A549 treated with DMSO at 1 μM for 4 hours (cell line): ENCODE measurements at places on chromosomes 2 and 18. TPM values are rescaled to one million over a fixed set of nuclear protein-coding genes. Genes with fewer than 3 reads are reported as not detected.

KCNG2 gene
- total RNA-seq, result not detected in 5 replicates

NLRC4 gene
- total RNA-seq, result 0.05 TPM in 1 of 5 replicates, not detected in the others

CFAP65 gene
- total RNA-seq, result 0.09 to 0.19 TPM (median 0.15 TPM) in 5 replicates

RNF125 gene
- total RNA-seq, result 0.24 to 0.53 TPM (median 0.35 TPM) in 5 replicates

COL6A3 gene
- total RNA-seq, result 0.03 to 0.11 TPM (median 0.09 TPM) in 5 replicates

SNTG2 gene
- total RNA-seq, result not detected in 5 replicates

GPR39 gene
- total RNA-seq, result 8.5 to 12.1 TPM (median 11.9 TPM) in 5 replicates

MBD2 gene
- total RNA-seq, result 30.9 to 59.4 TPM (median 51.2 TPM) in 5 replicates

PRSS56 gene
- 0.09 to 0.16 TPM (median 0.12 TPM) in 4 of 5 replicates, not detected in the other for total RNA-seq
